Mesenteric fat pad (tissue), 1 donor: ENCODE measurements at places on chromosomes 13 and 19.

DNA sequence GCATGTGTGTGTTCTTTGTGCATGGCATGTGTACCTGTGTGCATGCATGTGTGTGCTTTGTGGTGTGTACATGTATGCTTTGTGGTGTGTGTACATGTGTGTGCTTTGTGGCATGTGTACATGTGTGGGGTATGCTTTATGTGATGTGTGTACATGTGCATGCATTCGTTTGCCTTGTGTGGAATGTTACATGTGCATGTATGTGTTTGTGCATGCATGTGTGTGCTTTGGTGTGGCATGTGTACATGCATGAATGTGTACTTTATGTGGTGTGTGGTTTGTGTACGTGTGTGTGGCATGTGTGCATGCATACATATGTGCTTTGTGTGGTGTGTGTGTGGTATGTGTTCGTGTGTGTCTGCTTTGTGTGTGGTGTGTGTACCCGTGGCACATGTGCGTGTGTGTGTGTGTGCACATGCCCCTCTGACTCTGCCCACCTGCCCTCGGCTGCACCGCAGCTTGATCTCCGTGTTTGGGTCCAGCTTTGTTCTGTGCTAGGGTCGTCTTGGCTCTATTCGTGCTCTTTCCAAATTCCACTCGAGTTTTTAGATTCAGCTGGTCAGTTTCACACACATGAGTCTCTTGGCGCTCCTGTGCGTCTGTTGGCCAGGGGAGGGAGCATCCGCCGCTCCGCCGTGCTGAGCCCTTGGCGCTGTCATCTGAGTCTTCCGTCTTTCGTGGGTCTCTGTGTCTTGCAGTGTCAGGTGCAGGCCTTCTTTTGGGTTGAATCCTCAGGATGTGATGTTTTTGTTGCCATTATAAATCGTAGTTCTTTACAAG is 46.5 kb upstream of the TFDP1 start:
- peak; percentile 60 for DNase-seq

DNA sequence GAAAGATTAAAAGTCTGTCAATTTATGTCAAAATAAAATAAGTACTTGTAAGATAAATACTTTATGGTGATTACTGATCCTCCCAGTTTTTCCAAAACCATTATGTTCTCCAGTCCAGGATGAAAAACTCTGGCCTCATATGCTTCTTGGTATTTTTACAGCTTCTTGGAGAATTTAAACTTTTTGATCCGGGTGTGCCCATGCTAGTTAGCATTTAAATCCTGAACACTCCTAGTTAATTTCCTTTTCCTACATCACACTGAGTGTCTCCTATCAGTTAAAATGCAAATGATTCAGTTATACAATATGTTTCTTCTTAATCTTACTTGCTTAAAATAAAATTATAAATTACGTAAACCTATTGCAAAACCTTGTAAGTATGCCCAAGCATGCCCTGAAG is 499.9 kb upstream of the SLITRK6 start:
- DNase-seq = no peak

GRCh38 chr13:50484472-50485113 is 358.9 kb downstream of the DLEU7 start:
- no peak for DNase-seq

- DNase-seq = no peak
Observed at GRCh38 chr13:25180775-25181537, 8.9 kb upstream of the AMER2 start.

DNA sequence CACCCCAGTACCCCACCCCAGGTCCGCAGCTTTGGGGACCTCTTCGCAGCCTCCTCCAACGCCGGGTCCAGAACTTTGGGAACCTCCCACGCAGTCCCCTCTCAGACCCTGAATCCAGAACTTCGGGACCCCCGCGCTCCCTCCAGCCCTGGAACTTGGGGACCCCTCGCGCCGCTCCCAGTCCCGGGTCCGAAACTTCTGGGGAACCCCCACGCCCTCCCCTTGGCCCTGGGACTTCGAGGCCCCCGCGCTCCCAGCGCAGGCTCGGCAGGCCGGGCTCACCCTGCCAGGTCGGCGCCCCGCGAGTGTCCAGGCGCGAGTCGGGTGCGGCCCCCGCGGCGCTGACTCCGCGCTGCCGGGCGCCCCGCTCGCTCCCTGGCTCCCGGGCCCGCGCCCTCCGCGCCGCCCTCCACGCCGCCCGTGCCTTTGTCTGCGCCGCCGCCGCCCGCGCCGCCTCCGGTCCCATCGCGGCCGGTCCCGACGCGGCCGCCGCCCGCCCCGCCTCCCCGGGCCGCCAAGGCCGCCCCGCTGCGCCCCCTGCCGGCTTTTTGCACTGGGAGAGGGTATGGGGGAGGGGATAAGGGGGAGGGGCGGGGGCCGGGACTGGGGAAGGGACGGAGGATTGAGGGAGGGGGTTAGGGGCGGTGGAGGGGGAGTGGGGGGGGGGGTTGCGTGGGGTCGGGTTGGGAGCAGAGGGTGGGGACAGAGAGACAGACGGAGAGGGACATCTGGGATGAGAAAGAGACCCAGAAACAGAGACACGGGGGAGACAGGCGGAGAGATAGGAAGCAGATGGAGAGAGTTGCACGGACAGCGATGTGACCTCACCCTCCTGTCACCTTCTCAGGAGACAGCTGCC is at the start of gene HOMER3:
TSS of gene HOMER3 (minus strand) at position 449 of the 859 bp plus-strand sequence. CDS start 2,235 bp downstream, outside the sequence.
- DNase-seq = peak; percentile 96

- DNase-seq = no peak
Observed at GRCh38 chr19:2978772-2979171, 1.4 kb downstream of the TLE6 start.

DNA sequence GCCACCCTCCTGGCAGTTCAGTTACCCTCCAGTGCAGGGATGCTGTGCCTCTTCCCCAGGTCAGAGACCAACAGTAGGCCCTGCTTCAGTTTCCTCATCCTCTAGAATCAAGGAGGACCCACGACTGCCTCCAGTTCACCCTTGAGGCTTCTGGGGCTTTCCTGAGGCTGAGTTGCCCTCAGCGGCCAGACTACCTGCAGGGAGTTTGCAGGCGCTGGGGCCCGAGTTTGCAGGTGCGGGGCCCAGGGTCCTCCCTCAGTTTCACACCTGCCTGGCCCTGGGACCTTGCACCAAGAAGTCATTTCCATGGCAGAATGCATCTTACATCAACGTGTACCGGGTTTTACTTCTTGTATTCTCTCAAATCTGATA is 38.9 kb upstream of the C19orf12 start:
- DNase-seq = no peak

- no peak for DNase-seq
Observed at GRCh38 chr13:98909016-98909415, 68.8 kb downstream of the DOCK9 start.

DNA sequence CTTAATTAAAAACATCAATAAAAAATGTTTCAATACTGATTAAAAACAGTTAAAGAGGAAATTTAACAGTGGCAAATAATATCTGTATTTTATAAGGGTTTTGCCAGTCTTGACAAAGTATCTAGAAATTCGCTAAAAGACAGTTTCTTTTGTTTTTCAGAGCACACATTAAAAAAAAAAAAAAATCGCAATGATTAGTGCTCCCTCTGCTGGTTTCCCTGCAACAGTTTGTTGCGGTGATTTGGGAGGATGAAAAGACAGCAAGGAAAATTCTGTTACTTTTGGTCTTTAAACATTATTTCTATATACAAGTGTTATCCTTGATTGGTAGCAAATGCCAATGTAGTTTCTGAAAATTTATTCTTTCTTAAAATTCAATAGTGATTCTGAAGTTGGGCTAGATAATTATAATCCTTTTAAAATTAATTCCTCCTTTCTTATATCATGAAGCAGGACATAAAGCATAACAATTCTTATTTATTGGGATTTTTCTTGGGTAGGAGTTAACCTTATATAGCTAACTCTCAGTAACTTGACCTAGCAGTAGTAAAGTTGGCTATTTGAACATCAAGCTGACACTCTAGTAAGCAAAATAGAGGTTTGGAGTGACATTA is 23.1 kb upstream of the SPRY2 start:
- no peak for DNase-seq

- DNase-seq = no peak
Observed at GRCh38 chr19:7762719-7763293, at the start of gene CLEC4M. TSS of gene CLEC4M (plus strand) at chr19:7763243. CDS start at chr19:7763267, 24 bp downstream.

GRCh38 chr19:47633517-47633916 is 24.6 kb downstream of the BICRA start:
- no peak for DNase-seq

DNA sequence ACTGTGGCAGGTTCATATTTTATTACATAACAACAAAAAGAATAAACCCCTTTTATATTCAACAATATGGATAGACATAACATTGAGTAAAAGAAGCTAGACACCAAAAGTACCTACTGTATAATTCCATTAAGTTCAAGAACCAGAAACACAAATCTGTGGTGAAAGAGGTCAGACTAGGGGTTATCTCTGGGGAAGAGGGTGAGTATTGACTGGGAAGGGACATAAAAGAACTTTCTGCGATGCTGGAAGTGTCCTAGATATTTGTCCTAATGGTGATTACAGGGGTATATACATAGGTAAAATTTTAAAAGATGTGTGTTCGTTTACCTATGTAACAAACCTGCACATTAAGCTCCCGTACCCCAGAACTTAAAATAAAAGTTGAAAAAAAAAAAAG is 103.0 kb downstream of the SUCLA2 start:
- no peak for DNase-seq

- peak; percentile 80 for DNase-seq
Observed at GRCh38 chr13:112839356-112840105, 129.5 kb upstream of the MCF2L start.

DNA sequence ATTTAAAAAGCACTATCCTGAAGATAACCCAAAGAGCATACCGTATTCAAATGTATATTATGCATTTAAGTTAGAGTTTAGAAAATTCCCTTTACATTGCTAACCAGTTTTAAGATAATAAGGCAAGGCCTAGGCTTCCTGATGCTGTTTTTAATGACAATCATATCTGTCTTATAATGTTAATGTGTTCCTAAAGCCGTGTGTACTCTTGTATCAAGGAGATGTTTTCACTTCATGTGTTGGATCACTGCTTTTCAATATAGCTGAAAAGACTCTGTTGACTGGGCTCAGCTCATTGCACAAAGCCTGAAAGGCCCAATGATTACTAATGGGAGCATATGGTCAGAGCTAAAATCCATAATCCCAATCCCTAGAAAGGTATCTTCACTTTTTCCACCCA is 81.6 kb downstream of the DACH1 start:
- no peak for DNase-seq

- DNase-seq = no peak
Observed at GRCh38 chr13:112078216-112078615, 11.3 kb downstream of the SOX1 start.

- DNase-seq = no peak
Observed at GRCh38 chr13:46546084-46546768, 6.7 kb upstream of the LRCH1 start.

GRCh38 chr19:3224346-3225168 is at the start of gene CELF5:
TSS of gene CELF5 (plus strand) at chr19:3224661. CDS start at chr19:3224740, 79 bp downstream.
- no peak for DNase-seq

DNA sequence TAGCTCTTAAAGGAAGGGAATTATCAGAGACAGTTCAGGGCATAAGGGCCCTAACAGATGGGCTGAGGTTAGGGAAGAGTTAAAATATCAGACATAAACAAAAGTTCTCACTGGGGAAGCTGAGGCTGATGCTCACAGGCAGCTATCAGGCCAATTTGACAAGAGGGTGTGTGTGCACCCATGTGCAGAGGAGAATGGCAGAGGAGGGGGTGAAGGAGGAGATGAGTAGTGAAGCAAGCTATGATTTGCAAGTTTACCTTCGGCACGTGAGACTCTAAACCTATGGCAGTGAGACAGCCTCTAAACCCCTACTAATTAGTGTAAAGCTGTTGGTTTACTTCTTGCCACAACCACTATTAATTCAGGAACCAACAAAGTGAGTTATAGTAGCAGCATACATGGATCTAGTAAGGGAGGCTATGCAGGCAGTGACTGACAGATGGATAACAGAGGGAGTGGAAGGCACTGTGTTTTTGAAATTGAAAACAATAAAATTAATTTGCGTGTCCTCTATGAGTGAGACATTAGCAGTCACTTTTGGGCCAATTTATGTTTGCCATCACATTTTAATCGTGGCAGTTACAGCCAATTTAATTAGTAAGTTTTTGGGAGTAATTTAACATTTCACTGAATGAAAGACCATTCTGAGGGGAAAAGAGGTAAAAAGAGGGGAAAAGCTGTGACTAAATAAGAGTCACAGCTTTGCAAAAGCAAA is 99.6 kb upstream of the HTR2A start:
- no peak for DNase-seq

DNA sequence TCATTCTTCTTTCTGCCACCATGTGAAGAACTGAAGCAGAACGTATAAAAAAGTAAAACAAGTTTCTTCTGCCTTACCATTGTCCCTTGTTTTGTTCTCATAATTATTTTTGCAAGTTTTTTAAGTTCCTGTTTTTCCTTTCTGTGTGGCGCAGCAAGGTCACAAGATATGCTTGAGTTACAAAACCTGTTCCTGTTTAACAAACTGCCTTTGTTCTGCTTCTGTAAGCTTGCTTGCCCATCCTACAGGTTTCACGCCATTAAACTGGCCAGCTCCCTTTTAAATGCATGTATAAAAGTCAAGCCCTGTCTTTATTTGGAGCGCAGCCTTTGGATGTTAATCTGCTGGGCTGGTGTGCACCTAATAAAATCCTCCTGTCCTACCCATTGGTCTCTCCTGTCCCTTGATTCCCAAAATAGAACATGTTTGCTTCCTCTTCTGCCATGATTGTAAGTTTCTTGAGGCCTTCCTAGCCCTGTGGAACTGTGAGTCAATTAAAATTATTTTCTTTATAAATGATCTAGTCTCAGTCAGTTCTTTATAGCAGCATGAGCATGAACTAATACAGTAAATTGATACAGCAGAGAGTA is 1115.4 kb downstream of the SLITRK1 start:
- DNase-seq = no peak

DNA sequence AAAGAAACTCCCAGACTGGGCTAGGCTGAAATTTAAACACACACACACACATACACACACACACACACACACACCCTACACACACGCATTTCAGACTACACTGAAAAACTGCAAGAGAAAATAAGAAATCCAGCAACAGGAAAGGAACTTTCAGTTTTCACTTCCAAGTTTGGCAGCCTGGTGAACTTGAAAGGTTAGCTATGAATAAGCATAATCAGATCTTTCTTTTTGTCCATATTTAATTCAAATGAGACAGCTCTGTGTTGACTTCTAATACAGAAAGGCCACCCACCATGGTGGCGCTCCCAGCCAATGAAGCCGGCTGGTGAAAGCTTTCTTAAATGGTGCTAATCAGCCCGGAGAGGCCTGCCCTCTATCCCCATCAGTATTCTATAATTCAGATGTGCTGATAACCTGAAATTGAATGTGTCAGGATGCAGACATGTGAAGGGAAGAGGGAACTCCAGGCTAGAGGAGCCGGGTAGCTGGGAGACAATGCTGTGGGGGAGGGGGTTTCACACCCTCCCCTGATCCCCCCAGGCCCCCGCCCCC is 108.3 kb upstream of the ZNF536 start:
- DNase-seq = no peak

DNA sequence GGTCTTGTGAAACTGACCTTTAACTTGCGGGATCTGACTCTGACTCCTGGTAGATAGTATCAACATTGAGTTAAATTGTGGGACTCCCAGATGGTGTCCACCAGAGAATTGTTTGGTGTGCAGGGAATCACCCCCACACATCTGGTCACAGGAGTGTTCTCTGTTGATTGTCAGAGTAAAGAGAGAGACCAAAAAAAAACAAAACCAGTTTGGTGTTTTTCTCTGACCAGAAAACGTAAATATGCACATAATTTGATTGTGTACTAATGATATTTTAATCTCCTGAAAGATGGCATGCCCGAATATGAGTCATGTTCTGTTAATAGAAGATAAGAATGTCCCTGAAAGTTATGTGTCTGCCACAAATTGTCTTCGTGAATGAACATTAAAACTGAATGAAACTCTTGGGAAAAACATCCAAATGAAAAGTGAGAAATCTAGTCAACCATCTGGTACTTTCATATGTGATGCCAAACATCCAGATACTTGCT is 118.5 kb upstream of the GPC6 start:
- no peak for DNase-seq

GRCh38 chr19:44943801-44944249 is 1.8 kb downstream of the APOC4 start:
- no peak for DNase-seq
